ENCODE measurements at places on chromosomes 7 and 10.

- DNase-seq, result no peak
These were observed 533.1 kb downstream of the KCNMA1 start for GRCh38 chr10:77104459-77104980.

GRCh38 chr10:78502210-78502936 lies 468.7 kb downstream of the RPS24 start:
- DNase-seq, result no peak

DNA sequence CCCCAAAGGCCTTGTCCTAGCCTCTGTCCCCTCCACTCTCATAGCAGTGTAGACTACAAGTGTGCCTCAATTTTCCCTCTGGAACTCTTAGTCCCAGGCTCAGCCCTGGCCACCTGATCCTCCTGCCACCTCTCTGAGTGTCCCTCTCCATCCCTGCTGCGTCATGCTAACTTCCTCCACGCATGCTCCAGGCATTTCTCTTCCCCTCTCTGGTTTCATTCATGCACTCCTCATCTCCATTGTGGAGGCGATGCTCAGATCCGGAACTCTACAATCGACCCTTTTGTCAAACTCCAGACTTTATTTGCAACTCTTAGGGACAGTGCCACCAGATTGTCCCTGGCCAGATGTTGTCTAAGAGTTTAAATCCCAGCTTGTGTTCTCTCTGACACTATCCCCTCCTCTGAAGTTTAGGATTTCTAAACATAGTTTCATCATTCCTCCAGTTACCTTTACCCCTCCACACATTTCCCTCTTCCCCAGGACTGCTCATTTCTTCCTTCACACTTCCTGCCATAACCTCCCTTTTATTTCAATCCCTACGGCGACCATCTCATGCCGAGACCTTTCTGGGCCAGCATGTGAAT lies 492.6 kb downstream of the PLXNA4 start:
- DNase-seq, result no peak

DNA sequence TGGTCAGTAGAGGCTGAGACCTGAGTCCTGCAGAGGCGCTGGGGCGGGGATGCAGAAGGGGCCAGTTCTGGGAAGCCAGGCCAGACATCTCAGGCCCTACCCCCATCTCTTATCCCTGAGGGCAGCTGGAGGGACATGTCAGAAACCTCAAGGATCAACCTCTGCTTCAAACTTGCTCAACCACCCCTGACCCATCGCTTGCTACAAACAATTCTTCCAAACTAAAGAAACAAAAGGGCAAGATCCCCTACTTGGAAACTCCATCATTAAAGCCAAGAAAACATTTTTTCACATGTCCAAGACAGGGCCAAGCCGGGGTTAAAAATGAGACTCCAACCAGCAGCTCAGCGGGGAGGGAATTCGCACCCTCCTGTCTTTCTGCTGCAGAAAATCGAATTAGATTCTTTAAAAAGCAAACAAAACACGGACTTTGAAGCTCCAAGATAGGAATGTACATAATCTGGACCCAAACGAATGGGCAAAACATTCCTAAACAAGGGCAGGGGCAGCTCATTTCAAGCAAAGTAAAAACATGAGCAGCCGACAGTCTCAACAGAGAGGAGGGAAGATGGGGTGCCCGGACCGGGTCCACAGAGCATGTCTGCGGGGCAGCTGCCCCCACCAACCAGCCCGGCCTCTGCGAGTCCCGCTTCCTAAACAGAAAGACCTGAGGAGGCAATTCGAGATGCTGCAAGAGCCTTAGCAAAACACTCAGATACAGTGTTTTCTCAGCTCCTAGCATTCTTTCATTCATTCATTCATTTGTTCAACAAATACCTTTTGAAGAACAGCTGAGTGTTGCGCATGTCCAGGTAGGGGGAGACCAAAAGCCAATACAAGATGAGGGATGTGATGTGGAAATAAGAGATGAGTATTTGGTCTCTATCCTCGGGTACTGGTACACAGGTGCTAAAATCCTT lies 44.8 kb downstream of the CHST15 start:
- DNase-seq, result no peak

DNA sequence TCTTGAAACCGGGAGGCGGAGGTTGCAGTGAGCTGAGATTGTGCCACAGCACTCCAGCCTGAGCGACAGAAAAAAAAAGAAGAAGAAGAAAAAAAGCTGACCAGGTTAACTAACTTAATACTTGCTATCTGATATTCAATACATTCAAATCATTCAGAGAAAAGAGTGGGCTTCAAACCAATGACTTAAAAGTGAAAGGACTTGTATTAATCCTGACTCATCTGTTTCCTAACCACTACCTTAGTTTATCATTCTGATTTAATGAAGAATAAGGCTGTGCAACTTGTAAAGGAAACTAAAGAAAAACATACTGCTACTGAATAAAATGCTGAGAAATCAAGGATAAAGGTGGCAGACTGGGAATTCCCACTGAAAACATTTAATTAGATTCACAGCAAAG lies 128.4 kb downstream of the NRBF2 start:
- DNase-seq, result no peak

GRCh38 chr10:100007231-100008141 lies 2.3 kb downstream of the DNMBP start:
- no peak for DNase-seq
